ENCODE measurements at places on chromosomes 13 and 19.

DNA sequence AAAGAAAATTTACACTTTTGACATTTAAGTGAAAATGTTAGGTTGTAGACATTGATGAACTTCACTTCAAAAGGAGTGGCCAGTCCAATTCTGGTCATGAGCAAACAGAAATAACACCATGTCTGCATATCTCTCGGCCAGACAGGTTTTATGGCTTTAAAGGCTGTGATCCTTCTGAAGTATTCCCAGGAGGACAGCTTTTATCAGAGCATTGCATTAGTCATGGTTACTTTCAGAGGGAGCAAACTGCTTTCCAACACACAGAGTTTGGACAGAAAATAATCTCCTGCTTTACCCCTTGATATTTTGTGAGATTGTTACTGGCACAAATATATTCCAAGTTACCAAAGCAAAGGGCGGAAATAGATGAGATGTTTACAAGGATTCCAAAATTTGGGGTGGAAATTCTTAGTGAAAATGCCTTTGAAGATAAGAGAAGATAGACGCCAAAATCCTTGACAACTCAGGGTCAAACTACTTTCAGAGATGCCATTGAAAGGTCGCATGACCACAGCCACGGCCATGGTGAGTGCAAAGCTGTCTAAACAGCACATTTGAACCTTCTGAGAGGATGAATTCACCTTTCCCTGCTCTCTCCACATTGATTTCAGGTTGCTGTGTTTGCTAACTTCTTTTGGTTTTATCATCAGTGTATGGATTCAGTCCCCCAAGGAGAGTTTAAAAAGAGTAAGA is 584.5 kb upstream of the SGCG start:
- DNase-seq = no peak

DNA sequence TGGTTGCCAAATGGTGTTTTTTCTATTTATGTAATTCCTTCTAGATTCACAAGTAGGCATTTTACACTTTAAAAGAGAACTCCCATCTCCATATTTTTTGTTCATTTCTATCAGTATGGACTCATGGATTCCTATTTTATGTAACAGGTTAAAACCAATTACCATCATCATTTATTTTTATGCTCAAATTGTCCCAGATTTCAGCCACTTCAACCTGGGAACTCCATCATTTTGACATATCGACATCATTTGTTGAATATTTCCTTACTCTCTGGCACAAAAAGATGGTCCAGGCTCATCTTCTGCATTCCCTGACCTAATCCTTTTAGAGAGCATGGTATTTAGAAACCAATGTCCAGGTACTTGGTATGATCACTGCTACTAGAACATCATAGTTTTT is 79.9 kb downstream of the VWA8 start:
- no peak for DNase-seq

DNA sequence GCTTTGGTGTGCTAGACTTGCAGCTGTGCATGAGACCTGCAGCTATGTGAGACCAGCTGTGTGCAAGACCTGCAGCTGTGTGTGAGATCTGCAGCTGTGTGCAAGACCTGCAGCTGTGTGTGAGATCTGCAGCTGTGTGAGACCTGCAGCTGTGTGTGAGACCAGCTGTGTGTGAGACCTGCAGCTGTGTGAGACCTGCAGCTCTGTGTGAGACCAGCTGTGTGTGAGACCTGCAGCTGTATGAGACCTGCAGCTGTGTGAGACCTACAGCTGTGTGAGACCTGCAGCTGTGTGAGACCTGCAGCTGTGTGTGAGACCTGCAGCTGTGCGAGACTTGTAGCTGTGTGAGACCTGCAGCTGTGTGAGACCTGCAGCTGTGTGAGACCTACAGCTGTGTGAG is 6.7 kb upstream of the DCUN1D2 start:
- DNase-seq = no peak

DNA sequence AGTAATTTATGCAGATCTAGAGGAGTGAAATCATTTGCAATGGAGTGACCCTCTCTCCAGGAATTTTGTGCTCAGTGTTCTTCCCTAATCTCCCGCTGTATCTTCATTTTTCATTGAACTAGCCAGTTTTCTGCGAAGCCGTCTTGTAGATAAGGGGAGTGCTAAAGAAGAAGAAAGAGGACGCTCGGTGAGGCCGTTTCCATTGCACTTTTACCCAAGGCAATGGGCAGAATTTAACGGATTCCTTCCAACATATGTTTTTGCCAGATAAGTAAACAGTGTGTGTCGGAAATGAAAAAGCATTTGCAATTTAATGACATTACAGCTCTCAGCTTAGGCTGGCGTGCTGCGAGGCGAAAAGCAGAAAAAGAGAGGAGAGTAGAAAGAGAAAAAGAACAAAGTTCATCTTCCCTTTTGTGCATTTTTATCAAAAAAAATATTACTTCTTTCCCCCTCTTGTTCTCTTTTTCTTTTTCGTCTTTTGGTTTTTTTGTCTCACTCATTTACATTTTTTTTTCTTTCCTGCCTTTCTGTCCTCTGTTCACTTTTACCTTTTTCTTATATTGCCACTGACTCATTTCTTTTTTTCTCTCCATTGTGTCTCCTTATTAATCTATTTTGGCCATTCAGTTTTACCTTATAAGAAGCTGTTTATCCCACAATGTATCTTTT is 49.9 kb downstream of the SOX21 start:
- no peak for DNase-seq

DNA sequence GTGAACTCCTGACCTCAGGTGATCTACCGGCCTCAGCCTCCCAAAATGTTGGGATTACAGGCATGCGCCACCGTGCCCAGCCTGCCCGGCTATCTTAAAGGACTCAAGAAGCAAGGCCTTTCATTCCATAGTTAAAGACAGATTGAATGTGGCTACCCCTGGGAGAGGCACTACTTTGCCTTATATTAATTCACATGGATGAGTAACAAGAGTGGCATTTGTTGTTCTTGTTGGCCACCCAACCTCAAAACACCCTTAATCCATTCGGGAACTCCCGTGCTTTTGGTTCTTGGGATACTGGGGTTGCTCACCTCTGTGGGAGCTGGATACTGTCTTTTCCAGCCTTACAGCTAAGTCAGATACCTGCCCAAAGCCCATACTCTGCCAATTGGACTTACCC is 34.4 kb upstream of the ABCC4 start:
- DNase-seq = no peak

- no peak for DNase-seq
Observed at GRCh38 chr13:81487151-81487550, 1146.2 kb upstream of the SPRY2 start.

GRCh38 chr19:10021863-10022262 is 8.6 kb downstream of the RDH8 start:
- no peak for DNase-seq

GRCh38 chr13:25881971-25882451 is 169.8 kb downstream of the SHISA2 start:
- no peak for DNase-seq

DNA sequence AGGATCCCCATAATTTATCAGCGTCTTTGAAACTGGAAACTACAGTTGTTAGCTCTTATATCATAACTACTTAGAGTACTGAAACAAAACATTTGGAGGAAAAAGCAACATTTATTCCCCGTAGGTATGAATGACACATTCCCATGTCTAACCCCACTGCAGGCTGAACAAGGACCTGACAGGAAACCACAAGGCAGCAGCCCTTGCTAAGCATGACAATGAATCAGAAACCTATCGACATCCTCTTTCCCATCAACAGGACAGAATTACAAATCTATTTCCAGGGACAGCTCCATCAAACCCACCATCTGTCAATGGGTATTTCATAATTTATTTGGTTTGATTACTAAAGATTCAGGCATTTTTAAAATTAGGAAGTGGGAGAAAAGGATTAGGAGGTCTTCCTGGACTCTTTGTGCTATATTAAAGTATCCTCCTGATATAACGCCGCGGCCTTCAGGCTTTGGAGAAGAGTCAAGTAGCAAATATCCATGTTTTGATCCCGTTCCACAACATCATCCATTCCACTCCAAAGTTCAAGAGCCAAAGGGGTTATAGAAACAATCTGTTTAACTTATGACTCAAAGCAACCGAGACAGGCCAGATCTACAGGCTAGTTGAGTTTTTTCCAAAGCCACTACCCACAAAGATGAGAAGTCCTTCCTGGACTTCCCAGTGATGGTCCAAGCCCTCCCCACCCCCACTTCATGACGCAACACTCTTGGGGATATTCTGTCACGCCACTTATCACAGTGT is 51.1 kb downstream of the FAM216B start:
- no peak for DNase-seq

GRCh38 chr13:97076898-97077297 is 82.6 kb upstream of the OXGR1 start:
- DNase-seq = no peak

- no peak for DNase-seq
Observed at GRCh38 chr13:80083081-80083852, 257.7 kb downstream of the SPRY2 start.

DNA sequence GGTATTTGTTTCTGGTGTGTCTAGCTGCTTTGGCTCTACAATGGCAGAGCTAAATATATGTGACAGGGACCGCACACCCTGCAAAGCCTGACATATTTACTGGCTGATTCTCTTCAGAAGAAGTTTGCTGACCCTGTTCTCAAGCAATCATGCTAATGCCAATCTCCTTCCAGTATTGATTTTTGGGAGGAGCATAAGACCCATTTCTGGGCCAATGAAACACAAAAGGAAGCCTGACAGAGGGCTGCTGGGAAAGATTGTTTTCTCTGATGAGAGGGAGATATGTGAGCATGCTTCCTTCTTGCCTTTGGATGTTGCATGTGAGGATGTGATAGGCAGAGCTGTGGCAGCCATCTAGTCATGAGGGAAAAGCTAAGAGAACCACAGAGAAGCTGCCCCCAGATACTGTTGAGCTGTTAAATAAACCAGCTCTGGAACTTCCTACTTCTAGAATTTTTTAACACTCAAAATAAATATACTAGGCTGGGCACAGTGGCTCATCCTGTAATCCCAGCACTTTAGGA is 31.4 kb upstream of the TPTE2 start:
- DNase-seq = no peak

DNA sequence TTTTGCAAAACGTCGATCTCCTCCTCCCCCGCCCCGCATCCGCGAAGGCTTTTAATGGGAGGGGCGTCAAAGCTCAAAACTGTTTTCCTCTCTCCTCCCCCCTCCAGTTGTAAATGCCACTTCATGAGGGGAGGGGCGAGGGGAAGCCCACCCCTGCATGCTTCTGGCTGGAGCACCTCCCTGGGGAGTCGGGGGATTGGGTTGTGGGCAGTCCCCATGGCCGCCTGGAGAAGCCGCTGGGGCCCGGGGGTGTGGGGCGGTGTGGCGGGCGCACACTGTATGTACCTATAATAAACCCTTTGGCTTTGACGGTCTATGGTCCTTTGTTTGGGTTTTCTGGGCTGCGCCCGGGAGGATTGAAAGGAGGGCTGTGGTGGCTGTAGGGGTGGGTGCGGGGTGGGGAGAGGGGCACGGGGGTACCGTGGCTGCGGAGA is 505 bp upstream of the SHKBP1 start:
- peak; percentile 30 for DNase-seq

GRCh38 chr19:38917921-38918491 is 6.0 kb upstream of the CCER2 start:
- no peak for DNase-seq

DNA sequence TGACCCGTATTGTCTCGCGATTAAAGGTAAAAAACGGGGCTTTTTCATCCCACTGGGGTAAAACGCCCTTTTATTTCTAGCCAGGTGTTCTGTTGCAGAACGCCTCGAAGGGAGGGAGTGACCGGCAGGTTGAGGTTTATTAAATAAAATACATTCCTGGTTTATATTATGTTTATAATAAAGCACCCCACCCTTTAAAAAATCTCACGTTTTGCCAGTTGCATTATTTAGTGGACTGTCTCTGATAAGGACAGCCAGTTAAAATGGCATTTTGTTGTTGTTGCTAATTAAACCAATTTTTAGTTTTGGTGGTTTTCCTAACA is 25.1 kb upstream of the ZNF850 start:
- no peak for DNase-seq

DNA sequence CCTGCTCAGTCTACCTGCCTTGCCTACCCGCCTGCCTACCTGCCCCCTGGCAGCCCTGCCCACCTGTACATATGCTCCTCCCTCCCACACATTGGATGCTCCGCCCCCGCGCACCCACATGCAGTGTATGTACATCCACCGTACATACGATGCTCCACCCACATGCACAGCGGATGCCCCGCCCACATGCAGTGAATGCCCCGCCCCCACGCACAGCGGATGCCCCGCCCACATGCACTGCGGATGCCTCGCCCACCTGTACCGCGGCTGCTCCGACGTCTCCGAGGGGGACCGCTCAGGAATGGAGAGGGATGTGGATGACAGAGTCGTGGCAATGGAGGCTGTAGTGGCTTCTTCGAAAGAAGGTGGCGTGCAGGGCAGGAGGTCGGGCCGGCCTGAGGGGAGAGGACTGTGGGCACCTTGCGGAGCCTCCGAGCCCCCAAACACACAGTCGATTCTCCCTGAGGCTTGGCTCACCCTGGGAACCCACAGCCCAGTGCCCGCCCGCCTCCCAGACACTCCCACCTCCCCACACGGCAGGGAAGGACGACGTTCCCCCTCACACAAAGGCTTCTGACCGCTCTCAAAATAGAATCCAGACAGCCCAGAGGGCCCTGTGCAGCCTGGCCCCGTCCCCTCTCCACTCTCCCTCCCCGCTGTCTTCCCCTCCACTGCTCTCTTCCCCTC is 16.5 kb upstream of the CACTIN start:
- DNase-seq = peak; percentile 42

- DNase-seq = no peak
Observed at GRCh38 chr13:33050161-33050560, 33.9 kb downstream of the KL start.

- no peak for DNase-seq
Observed at GRCh38 chr19:21101521-21102242, 19.7 kb downstream of the ZNF714 start.

GRCh38 chr13:27016875-27017274 is 154.7 kb downstream of the USP12 start:
- DNase-seq = no peak

DNA sequence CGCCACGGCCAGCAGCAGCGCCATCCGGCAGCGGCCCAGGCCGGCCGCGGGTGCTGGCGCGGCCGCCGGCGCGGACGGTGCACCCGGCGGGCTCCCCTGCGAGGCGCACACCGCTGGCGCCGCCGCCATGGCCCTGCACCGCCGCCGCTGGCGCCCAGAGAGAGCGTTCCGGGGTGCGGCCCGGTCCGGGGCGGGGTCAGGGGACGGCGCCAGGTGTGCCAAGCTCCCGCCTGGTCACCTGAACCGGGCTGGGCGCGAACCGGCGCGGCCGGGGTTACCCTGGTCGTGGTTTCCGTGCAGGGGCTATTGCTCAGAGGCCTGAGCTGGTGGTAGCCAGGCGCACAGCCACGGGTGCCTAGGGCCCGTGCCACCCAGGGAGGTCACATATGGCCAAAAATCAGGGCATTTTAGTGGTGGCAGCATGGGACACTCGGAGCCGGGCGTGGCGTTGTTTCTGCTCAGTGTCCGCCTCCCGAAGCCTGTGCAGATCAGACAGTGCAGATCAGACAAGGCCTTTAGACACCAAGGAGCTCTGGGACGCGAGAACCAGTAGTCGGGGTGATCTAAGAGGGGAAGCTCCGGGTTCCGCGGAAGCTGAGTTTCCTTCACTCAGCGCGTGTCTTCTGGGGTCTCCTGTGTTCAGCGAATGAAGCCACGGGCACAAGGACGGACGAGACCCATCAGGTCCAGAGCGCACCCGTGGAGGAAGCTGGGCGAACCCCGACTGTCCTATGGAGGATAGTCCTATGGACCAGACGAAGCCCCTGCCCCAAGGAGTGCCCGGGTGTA is at the start of gene TMEM238:
TMEM238 (minus strand) TSS at position 162 of the 789 bp plus-strand sequence; CDS start at position 129, 33 bp downstream.
- peak; percentile 51 for DNase-seq

GRCh38 chr19:8935460-8935859 is 74.7 kb downstream of the MUC16 start:
- no peak for DNase-seq
